Mesendoderm (in vitro differentiated cells): ENCODE measurements at places on chromosomes 7 and 10.

GRCh38 chr7:27615420-27616185, 47.1 kb downstream of the HIBADH start:
- no peaks in the 10 kb centered on the region for H3K27me3 ChIP-seq
- no peak for DNase-seq
- no peaks in the 10 kb centered on the region for H3K36me3 ChIP-seq
- no peak overlapping the region for H3K4me3 ChIP-seq
- no peak overlapping the region for H3K27ac ChIP-seq

GRCh38 chr10:79910836-79911235, 38.1 kb downstream of the SFTPD start:
- H3K27ac ChIP-seq = no peak overlapping the region
- no peak overlapping the region for H3K4me3 ChIP-seq
- H3K4me1 ChIP-seq = no peaks in the 10 kb centered on the region
- no peaks in the 10 kb centered on the region for H3K36me3 ChIP-seq
- no peak for DNase-seq

DNA sequence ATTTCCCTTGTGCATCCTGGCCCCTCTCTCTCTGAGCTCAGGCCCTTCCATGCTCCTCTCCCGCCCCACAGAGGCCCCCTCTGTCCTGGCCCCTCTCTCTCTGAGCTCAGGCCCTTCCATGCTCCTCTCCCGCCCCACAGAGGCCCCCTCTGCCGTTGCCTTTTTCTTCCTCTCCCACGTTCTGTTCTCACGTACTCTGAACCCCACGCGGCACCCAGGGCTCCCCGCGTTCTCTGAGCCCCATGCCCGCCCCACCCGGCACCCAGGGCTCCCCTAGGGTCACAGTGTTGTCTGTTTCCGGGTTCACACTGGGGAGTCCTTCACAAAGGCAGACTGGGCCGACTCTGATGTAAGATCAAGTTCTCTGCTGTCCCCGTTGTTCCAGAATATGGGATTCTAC, 336.8 kb downstream of the DNAJB6 start:
- no peaks in the 10 kb centered on the region for H3K27me3 ChIP-seq
- no peak for DNase-seq
- peaks cover 1% of the 10 kb centered on the region for H3K4me1 ChIP-seq
- no peak overlapping the region for H3K27ac ChIP-seq
- no peak overlapping the region for H3K4me3 ChIP-seq
- H3K36me3 ChIP-seq = no peaks in the 10 kb centered on the region

GRCh38 chr10:69229616-69229916, 9.4 kb downstream of the HKDC1 start:
- H3K27ac ChIP-seq = no peak overlapping the region
- no peak overlapping the region for H3K4me3 ChIP-seq
- no peaks in the 10 kb centered on the region for H3K4me1 ChIP-seq
- DNase-seq = no peak
- no peaks in the 10 kb centered on the region for H3K27me3 ChIP-seq

DNA sequence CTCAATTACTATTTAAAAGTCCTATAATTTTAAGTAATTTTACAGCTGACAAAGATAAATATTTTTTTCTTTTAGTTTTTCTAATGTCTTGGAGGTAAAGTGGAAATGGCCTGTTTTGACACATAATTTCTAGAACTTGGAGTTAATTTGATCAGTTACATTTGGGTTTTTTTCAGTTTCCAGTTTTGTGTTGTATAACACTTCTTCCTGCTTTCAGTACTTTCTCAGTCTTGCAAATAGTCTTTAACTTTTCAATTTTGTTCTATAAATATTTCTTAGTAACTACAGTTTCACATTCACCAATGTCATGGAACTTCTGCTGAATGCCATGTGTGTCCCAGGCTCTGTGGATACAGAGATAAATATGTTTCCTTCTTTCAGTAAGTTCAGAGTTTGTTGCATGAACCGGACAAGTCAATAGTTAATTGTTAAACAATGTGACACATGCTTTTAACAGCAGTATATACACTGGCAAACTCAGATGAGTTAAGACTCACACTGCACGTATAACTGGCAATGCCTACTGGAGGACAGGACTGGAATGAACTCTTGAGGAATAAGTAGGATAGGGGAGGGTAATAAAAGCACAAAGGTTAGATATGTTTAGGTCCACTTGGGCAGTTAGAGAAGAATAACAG, 4.6 kb downstream of the SHOC2 start:
- no peak for DNase-seq
- no peaks in the 10 kb centered on the region for H3K36me3 ChIP-seq
- no peaks in the 10 kb centered on the region for H3K27me3 ChIP-seq
- H3K4me1 ChIP-seq = no peaks in the 10 kb centered on the region
- no peak overlapping the region for H3K4me3 ChIP-seq

DNA sequence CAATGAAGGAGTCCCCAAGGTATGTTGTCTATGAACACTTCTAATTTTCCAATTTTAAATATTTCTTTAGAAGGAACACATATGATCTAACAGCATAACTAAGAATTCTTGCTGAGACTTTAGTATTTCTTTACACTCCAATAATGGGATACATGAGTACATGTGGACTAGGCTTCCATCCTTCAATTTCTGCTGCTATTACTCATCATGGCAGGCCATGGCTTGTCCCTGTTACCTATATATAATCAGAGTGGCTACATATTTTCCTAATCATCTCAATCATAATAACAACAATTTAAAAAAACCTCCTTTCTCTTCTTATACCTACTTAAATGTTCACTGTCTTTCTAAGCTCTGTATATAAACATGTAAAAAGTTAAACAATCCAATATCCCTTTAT, 60.3 kb upstream of the TAC1 start:
- H3K27me3 ChIP-seq = no peaks in the 10 kb centered on the region
- no peak for DNase-seq
- H3K4me1 ChIP-seq = no peaks in the 10 kb centered on the region
- no peak overlapping the region for H3K27ac ChIP-seq

GRCh38 chr10:125263551-125263950, 103.2 kb upstream of the CTBP2 start:
- H3K4me1 ChIP-seq = peaks cover 3% of the 10 kb centered on the region
- peak; percentile 97 for DNase-seq
- no peak overlapping the region for H3K4me3 ChIP-seq
- H3K27me3 ChIP-seq = no peaks in the 10 kb centered on the region
- H3K27ac ChIP-seq = no peak overlapping the region
- H3K36me3 ChIP-seq = no peaks in the 10 kb centered on the region

DNA sequence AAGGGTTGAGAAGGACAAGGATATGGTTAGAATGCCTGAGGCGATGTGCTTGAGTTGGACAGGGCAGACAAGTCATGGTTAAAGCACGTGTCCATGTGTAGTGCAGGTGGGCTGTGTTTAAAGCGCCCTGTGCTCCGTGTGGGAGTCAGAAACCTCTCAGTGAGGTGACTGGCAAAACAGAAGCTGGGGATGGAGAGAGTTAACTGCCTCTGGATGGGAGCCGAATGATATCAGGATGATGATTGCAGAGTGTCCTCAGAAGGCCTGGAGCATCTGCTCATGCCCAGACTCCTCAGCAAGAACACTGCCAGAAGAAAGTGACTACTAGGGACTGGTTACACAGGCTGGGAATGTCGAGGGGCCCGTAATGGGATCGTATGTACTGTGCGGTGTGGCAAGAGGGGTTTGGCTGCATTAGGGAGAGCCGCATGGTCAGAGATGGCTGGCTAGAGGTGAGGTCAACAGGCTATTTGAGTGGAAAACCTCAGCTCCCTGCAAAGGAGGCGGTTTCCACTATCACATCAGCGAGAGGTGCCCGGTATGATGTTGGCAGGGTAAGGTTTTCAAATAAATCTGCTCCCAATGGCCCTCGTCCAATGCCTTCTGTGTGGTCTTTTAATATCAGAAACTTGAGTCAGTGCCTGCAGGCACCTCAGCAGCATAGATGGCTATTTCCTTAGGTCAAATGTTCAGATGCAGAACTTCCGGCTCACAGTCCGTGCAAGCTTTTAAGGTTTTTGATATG, 26.1 kb upstream of the MRC1 start:
- no peaks in the 10 kb centered on the region for H3K36me3 ChIP-seq
- H3K4me1 ChIP-seq = no peaks in the 10 kb centered on the region
- H3K27me3 ChIP-seq = no peaks in the 10 kb centered on the region
- no peak overlapping the region for H3K4me3 ChIP-seq
